ENCODE measurements at places on chromosomes 2 and 18.

- DNase-seq: no peak
These were observed 31.7 kb upstream of the UBXN4 start for GRCh38 chr2:135709992-135710391.

DNA sequence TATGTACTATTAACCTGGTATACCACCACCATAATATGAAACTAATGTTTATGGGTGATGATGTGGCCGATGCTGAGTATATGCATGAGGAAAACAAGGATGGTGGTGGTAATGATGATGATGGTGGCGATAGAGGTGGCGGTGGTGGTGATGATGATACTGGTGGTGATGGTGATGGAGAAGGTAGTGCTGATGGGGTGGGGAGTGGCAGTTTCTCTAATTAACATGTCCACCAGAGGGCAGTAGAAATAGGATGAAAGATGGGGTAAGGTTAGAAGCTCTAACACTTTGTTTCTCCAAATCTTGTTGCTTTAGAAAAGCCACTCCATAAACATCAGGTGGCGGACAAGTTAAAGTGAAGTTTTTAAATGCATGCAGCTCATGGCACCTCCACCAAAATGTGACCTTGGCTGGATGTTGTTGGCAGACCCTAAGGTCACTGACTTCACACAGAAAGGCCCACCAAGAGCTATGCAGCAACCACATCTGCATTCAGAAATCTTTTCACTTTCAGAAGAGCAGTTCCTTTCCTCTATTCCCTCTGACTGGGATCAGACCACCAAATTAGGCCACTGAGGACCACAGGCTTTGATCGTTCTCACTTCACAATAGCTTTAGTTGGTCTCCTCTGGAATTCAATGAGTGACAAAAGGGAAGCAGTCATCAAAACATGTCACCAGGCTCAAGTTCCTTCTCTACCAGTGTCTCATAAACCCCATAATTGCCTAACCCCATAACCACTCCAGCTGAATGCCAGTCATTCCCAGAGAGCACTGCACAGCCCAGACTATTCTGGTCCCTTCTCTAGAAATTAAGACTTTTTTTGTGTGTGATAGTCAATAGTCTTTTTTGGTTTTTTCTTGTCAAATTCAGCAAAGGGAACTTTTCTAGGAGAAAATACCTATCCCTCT, 7.5 kb upstream of the BCL11A start:
- no peak for DNase-seq

GRCh38 chr2:182228073-182228473, 198.8 kb downstream of the PDE1A start:
- no peak for DNase-seq

- DNase-seq: peak; percentile 76
These were observed 22.8 kb downstream of the KCNS3 start for GRCh38 chr2:17901246-17901645.

GRCh38 chr2:215479536-215480240, 43.8 kb upstream of the FN1 start:
- DNase-seq: no peak

DNA sequence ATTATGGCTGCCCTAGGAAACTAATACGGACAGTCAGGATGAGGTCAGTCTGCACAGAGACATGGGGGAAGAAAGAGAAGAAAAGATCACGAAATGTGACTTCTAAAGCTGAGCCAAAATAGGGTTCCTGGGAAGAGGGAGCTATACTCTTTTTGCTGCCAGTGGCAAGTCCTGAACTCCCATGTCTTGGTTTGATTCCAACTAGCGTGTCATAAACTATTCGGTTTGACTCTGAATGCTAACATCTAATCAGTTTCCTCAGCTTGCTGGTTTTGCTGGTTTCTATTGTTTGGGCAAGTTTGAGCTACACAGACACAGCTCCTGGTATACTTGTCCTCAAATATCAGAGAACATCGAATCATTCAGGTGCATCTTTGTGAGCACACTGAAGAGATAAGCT, 80.5 kb upstream of the CYP1B1 start:
- no peak for DNase-seq

DNA sequence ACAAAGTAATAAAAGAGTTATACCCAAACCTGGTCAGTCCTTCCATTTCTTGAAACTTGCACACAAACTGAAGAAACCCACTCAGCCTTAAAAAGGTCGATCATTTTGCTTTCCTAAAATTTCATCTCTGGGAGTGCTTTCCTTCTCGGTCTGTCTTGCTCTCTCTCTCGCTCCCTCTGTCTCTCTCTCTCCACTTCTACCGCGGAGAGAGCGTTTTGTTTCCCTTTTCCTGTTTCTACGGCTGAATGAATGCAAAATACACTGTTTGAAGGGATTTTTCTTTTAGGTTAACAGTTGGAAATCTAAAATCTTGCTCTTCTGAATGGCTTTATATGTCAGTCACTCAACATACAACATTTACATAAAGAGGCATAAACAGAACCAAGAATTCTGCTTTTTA, 424.2 kb downstream of the TGIF1 start:
- DNase-seq: no peak

GRCh38 chr18:59627414-59627813, 69.8 kb downstream of the CCBE1 start:
- no peak for DNase-seq

- DNase-seq: peak; percentile 85
These were observed 548.9 kb upstream of the CDH2 start for GRCh38 chr18:28725876-28726275.
